ENCODE measurements at places on chromosomes 4 and X.
A peak's percentile ranks its signal among the peaks of the same experiment; 100 is the strongest.

DNA sequence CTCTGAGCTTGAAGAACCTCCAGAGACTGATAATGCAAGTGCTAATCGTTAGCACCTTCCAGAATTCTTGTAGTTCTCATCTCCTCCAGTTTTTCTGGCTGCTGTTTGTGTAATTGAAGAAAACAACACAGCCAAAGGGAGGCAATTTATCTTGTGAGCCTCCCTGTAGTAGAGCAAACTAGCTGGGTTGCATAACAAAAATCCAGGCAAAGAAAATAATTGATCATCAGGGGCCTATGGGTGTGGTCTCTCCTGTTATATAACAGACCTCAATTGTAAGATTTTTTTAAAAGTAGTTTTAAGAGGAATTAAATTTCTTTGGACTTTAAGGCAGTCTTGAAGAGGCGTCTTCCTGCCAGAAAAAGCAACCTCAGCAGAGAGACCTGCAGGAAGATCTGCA is 817.0 kb downstream of the CENPC start:
- no peak for DNase-seq

DNA sequence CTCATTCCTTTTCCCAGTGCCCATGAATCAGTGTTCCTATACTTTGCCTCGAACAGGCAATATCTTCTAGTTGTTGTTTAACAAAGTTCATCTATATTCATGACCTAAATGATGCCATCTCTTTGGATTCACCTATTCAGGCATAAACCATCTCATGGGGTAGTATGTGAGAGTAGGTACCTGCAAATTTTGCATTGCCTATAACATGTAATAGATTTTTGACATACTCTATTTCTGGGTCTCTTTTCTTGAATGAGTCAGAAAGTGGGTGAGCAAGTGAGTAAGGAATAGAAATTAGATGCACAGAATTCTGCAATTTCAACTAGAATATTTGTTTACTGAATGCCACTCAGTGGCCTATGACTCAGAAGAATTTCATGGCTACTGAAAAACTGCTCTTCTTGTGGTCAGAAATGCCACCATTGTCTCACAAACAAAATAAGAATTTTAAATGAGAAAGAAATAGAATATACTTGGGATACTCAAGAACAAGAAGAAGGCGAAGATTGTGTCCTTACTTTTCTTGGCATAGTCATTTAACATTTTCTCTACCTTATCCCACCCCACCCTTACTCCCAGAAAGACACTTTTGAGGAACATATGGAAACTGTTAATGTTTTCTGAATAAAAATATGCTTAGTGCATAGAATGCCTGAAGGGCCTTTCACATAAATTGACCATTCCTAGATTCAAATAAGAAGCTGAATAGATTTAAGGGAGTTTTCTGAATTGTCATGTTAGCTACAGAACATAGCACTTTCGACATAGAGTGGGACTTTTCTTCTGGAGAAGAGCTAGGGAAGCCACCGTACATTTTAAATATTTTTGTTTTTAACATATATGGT is 86.8 kb downstream of the HHIP start:
- DNase-seq, result no peak

DNA sequence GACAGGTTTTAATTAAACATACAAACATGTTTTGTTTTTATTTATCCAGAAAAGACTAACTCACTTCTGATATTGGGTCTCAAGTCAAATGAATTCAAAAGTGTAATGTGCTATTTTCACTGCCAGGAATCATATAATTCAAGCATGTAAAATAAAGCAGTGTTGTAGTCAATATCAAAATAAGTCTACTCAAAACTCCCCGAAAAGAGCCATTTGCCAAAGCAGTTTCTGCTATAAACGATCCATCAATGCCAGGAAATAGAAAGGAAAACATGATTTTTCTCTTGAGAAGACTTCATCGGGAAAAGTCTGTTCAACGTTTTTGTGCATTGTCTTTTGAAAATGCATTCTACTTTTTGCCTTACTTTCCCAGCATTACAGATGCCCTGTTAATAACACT is 633.3 kb downstream of the FAT4 start:
- DNase-seq, result no peak

DNA sequence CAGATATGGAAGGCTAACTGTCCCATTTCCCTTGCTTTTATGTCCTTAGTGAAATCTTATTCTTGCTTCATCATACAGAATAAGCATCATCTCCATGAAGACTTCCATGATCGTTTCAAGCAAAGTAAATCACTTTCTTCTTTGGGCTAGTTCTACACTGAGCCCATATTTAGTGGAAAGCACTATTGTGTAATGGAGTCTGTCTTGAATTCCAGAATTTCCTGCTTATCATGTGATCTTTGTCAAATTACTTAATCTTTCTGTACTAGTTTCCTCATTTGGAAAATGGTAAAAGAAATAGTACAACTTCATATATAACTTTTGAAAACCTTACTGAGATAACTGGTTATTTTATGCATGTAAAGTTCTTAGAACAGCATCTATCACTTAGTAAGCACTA is 7.6 kb downstream of the ANAPC10 start:
- no peak for DNase-seq

GRCh38 chrX:13835825-13836224 is 18.9 kb upstream of the GPM6B start:
- DNase-seq, result no peak

DNA sequence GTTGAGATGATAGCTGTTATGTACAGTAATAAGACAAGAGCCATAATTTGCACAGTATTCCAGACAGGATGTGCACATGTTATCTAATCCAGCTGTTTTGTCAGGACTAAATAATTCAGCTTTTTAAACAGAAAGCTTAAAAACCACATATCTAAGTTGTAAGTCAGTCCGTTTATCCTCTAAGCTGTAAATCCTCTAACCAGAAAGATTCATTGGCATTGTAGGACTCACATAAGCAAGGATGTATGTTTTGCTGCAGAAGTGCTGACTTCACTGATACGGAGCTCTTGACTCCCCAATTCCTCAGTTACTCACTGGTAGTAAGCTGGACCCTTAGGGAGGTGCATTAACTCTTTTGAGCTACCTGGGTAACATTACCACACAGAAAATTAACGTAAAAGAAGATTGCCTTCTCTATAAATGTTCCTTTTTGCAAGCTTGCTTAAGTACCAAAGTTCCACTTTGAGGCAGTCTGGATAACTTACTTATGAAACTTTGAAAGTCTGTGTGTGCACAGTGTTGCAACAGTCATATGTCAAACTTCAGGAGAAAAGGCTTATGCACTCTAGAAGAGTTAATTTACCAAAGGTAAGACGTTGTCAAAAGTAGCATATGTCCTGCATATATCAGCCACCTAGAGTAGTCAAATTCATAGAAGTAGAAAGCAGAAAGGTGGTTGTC is 58.3 kb upstream of the MAGEB2 start:
- no peak for DNase-seq

GRCh38 chr4:94621491-94622080 is 136.2 kb upstream of the BMPR1B start:
- no peak for DNase-seq

DNA sequence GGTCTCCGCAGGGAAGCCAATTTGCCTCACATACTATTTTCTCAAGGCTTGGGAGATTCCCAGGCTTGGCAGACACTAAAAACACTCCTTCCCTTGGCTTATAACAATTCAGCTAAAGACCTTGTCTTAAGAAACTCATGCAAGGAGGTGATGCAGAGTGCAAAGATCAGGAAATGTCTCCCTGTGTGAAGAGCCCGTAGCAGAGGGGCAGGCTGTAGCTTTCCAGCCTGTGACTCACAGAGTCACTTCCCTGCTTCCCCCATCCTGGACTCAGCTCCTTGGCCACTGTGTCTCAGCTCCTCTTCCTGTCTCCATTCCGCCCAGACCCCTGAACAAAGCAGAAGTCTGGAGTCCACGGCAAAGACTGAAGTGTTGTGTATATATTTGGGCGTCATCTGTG is 56.1 kb downstream of the KDR start:
- no peak for DNase-seq

DNA sequence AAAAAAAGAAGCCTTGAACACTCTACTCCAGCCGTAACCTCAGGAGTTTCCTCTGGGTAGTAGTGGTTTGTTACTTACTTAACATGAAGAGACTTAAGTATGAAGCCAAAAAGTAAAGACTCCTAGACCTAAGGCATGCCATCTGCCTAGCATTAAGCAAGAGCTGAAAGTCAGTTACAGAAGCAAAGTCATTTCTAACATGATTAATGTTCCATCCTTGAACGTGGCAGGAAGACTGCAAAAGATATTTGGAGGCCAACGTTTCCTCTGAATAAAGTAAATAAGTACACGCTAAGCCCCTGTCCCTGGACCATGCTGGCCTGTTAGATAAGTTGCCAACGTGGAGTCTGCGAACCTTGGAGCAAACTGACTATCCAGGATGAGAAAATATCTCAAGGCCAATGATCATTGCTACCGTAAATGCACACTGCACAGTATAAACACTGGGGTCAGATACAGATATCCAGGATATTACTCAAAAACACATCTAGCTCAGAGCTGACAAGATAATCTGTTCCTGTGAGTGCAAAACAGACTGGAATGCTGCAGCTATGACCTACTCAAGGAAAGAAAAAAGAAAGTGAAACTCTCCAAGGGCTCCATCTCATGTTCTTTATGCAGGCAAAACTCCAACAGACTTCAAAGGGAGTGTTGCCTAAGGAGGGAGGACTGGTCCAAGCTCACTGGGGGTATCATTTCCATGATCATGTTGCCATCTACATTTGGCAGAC is 255.8 kb downstream of the COL25A1 start:
- no peak for DNase-seq

- no peak for DNase-seq
These were observed 896 bp downstream of the KDR start for GRCh38 chr4:55124322-55125076.

GRCh38 chr4:56684320-56685050 is 3.4 kb upstream of the HOPX start:
- no peak for DNase-seq

- no peak for DNase-seq
These were observed 38.7 kb upstream of the MAGEA10 start for GRCh38 chrX:152177052-152177451.

- no peak for DNase-seq
These were observed 38.7 kb downstream of the NEIL3 start for GRCh38 chr4:177348348-177348747.

GRCh38 chr4:33302321-33302720 is 2582.2 kb downstream of the PCDH7 start:
- DNase-seq, result no peak

DNA sequence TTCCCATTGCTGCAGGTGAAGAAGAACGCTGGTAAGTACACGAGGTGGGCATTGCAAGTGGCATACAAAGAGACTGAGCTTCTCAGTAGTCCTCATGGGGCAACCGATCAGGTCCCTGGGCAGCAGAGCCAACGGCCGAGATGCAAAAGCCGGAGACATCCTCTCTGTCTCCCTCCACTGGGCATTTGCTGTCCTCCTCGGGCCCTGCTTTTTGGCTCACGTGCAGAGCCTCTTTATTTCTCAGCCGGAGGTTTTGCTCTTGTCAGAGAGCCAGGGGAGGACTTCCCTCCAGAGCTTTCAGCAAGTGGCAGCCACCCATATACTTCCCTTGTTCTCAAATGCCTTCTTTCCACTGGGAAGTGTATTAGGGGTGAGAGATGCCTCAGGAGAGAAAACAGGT is 18.0 kb downstream of the STARD8 start:
- no peak for DNase-seq

GRCh38 chrX:15579778-15580747 is 20.7 kb downstream of the ACE2 start:
- DNase-seq, result no peak

GRCh38 chr4:6769233-6769988 is 13.1 kb upstream of the KIAA0232 start:
- no peak for DNase-seq

- DNase-seq, result no peak
These were observed 522.2 kb upstream of the NR3C2 start for GRCh38 chr4:148964456-148964855.

DNA sequence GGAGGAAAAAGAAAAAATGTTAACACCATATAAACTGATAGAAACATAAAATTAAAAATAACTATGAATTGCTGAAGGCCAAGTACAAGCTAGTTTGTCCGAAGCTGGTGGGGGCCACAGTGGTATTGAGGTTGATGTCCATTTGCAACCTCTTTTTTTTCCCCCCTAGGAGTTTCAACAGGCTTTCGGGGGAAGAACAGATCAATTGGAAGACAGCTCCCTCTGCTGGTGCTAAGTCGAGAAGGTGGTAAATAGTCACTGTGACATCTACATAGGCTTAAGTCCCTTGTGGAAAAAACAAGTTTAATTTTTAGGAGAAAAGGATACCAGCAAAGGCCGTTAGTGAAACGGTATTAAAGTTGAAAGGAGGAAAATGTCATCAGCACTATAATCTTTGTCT is 115.7 kb upstream of the ZXDA start:
- DNase-seq, result no peak

GRCh38 chr4:33780952-33781791 is 2463.1 kb downstream of the ARAP2 start:
- DNase-seq, result no peak

DNA sequence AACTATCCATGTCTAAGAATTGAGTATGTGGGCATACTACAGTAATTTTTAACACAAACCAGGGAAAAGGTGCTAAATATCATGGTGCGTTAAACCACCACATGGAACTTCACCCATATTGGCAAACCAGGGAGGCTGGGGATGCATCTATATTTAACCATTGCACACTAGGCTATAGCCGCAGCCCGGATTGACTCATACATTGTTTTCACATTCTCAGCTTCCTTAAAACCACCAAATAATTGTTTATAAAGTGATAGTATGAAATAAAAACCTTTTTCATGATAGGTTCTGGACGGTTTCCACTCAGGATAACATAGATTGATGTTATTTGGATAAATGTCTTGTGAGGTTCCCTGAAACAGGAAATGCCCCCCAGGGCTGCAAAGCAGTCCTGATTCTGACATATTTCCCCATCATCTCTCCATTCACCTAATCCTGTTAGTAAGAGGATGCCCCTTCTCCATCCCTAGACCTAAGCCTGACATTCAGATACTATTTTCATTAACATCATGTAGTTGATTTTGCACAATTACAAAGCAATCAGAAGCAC is 7.9 kb downstream of the COL25A1 start:
- DNase-seq, result no peak

GRCh38 chrX:39772057-39772832 is 325.5 kb downstream of the BCOR start:
- peak; percentile 2 for DNase-seq

DNA sequence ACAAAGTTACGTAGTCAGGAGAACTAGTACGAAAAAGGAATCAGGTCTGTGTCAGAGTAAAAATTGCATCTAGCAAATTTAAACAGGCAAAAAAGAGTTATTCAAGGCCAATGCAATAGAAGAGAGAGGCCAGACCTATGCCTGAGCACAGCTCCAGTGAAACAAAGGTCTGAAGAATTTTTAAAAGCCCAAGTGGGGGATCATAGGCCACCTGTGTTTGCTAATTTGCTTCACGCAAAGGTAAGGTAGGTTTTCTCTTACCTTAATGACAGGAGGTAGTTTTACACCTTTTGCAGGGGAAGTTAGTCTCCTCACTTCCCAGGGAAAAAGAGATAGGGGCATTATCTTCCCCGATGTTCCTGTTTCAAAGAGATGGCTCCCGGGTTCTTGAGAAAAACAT is 448.6 kb upstream of the TECRL start:
- no peak for DNase-seq

DNA sequence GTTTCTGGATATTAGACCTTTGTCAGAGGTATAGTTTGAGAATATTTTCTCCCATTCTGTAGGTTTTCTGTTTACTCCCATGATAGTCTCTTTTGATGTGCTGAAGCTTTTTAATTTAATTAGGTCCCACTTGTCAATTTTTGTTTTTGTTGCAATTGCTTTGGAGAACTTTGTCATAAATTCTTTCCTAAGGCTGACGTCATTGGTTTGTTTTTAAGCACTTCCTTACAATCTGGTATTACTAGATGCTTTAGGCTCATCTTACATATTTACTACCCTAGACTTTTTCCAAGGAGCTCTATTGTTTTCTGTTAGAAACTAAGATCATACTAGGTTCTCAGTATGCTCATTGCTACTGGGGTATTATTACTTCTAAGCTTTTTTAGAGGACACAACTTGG is 806.3 kb downstream of the PDHA2 start:
- DNase-seq, result no peak

All from hippocampal formation (tissue), 2 donors.